Stimulated activated CD4-positive, alpha-beta T cell treated with anti-CD3 and anti-CD28 coated beads, Interleukin-1b, Interleukin-23, amount 100 ng/mL, for 1 hour (primary cell): ENCODE measurements at places on chromosomes 5 and 9.

- no peak for DNase-seq
Measured at GRCh38 chr9:127950513-127951289, 13.0 kb upstream of the DPM2 start.

DNA sequence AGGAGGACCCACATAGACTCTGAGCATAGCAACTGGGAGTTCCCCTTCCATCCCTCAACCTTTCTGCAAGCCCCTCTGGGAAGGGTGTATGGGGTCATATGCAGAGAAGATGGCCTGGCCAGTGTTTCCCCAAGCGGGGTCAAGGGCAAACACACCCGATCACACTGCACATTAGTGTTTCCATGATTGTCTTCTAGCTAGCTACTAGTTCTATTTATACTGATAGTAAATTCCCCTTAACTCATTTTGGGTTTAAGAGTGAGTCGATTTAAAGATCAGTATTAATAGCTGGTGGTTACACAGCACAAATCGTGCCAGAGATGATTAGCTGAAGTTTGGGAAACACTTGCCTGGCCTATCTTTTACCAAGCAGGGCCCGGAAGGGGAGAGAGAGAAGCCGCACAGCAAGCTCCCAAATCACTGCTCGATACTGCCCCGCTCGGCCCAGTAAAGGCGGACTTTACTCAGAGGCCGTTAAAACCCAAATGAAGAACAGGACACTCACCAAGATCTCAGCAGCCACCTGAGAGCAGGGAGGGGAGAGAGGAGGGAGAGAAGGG, 29.4 kb upstream of the TNIP1 start:
- no peak for DNase-seq

- no peak for DNase-seq
Measured at GRCh38 chr9:133210609-133211008, 1.6 kb upstream of the OBP2B start.

- no peak for DNase-seq
Measured at GRCh38 chr5:31942546-31942945, 231.6 kb downstream of the GOLPH3 start.

- DNase-seq, result no peak
Measured at GRCh38 chr5:54988817-54989216, 3.4 kb upstream of the ESM1 start.

DNA sequence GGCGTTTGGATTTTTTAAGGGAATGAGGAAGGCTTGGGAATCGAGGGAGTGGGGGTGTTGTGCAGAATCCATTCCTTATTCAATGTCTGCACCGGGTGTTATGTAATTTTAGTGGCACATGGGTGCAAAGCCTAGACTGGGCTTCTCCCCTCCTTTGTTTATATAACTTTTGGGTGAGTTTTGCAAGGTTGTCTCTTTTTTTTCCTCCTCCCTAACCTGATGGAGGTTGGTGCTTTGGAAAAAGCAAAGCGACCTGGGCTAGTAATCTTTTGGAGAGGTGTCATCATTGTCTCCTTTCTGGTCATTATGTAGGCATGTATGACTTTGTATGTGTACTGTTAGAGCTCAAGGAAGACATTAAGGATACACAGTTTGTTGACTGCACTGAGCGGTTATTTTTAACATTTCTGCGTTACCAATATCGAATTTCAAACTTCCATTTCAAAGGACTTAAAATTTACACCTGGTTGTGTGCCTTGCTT, 3.1 kb downstream of the SMARCA2 start:
- DNase-seq, result no peak

DNA sequence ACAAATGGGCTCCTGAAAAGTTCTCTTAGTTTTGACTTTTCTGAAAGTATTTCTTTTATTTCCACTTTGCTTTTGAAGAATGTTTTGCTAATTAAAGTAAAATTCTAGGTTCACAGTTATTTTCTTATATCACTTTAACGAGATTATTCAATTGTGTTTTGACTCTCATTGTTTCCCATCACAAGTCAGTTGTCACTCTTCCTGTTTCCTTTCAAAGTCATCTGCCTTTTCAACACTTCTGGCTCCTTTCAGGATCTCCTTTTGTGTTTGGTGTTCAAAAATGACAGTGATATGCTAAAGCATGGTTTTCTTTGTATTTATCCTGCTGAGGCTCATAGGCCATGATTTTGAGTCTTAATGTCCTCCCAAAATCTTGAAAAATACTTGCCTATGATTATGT, 235.4 kb upstream of the TAS2R1 start:
- DNase-seq, result no peak

DNA sequence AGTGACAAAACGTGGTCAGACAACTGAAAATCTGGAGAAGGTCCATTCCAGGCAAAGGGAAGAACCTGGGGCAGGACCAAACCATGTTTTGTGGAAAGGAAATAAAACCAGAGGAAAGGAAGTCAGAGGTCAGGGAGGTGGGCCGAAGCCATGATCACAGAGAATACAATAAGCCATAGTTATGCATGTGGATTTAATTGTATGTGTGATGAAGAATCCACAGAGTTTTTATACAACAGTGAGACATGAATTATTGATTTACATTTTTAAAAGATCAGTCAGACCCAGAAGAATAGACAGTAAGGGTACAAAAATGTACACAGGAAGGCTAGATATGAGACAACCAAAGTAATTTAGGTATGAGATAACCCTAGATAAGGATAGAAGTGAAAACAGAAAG, 20.8 kb downstream of the TTC33 start:
- no peak for DNase-seq

GRCh38 chr9:137789295-137789895, 88.2 kb upstream of the CACNA1B start:
- no peak for DNase-seq

- DNase-seq, result no peak
Measured at GRCh38 chr5:1525624-1526189, 1.9 kb upstream of the LPCAT1 start.

- DNase-seq, result no peak
Measured at GRCh38 chr5:132190161-132190817, 37.4 kb downstream of the P4HA2 start.

DNA sequence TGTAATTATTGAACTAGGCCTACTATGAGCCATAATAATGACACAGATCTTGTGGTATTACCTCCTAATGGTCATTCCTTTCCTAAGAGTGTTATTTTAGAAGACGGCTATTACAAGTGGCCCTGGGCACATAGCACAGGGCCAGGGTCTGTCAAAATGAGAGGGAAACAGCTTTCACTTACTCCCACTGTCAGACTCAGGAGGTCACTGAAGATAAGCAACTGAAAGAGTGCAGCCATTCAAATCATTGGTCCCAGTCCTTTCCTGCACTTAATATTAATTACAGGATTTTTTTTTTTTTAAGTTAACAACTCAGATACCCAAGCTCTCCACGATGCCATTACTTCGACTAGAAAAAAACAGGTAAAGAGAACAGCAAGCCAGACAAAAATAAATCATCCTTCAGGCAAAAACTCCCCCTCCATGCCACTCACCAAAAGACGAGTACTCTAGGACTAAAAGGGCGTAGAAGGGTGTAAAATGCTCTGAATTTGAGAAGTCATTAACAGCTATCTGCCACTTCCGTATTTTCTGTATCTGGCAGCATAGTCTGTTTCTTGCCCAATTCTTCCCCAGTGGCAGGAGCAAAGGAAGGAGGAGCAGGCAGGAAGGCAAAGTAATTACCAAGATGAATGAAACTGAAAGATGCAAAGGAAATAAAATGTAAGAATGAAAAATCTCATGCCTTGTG, 87.4 kb downstream of the ZNF608 start:
- DNase-seq, result no peak

DNA sequence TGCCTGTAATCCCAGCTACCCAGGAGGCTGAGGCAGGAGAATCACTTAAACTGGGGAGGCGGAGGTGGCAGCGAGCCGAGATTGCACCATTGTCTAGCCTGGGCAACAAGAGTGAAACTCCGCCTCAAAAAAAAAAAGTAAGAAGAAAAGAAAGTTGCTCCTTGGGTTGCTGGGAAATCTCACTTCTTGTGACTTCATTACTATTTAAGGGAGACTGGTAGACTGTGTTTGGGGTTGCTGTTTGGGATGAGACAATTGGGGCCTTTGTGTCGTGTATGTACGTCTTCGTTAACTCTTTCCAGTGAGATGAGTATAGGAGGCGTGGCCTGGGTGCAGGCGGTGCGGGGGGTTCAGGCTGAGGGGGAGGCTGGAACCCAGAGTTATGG, 11.6 kb downstream of the NDST1 start:
- DNase-seq, result no peak

DNA sequence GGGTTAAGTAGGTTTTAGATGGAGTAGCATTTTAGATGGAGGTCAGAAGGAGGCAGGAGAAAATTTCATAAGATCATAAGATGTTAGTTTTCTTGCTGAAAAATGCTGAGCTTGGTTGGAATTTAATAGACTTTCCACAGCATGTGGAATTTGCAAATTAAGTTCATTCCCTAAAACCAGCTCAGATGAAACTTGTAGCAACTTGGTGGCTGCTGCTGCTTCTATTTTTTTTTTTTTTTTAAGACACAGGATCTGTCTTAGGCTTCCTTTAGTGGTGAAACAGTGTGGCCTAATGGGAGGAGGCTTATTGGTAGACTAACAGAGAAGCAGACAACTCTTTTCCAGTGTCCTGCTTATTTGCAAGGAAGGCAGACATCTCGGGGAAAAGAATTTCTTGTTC, 154.5 kb downstream of the AOPEP start:
- no peak for DNase-seq

DNA sequence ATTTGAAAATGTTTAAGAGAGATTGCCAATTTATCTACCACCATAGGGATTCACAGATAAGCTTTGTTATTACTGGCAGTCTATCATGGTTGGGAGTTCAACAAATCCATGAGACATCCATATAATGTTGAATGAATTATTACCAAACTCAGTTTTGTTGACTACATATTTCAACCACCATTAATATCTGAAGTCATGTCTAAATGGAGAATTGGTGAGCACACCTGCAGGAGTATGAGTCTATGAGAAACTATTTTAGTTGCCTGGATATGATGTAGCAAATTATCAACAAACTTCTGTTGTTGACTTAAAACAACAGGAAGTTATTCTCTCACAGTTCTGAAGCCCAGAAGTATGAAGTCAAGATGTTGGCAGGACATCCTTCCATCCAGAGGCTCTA, 126.8 kb upstream of the FBXL7 start:
- no peak for DNase-seq

- peak; percentile 50 for DNase-seq
Measured at GRCh38 chr9:137241490-137242268, 592 bp downstream of the TUBB4B start.

GRCh38 chr9:81002242-81002641, 687.1 kb downstream of the TLE1 start:
- no peak for DNase-seq

DNA sequence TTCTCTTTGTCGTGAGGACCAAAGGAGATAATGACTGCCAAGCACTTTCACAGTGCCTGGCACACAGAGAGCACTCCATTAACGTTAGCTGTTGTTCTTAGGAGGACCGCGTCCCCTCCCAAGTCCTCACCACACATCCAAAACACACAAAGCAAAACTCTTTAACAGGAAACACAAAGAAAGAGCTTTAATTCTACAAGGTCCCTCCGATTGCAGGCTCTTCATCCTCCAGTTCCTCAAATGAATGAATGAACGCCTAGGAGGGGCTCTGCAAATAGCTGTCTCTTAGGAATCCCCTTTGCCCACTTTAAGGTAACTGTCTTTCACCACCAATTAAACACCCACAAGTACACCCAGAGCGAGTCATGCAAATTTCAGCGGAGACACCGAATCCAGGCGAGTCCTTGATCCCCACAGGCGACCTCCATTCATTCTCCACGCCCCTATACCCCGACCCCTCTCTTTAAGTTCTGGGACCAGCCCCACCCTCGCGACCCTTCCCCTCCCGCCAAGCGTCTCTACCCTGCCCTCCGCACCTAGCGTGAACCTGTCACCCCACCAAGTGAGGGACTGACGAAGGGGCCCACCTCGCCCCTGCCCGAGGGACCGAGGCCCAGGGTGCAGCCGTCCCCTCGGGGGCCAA, 644 bp downstream of the TSC1 start:
- DNase-seq, result no peak

DNA sequence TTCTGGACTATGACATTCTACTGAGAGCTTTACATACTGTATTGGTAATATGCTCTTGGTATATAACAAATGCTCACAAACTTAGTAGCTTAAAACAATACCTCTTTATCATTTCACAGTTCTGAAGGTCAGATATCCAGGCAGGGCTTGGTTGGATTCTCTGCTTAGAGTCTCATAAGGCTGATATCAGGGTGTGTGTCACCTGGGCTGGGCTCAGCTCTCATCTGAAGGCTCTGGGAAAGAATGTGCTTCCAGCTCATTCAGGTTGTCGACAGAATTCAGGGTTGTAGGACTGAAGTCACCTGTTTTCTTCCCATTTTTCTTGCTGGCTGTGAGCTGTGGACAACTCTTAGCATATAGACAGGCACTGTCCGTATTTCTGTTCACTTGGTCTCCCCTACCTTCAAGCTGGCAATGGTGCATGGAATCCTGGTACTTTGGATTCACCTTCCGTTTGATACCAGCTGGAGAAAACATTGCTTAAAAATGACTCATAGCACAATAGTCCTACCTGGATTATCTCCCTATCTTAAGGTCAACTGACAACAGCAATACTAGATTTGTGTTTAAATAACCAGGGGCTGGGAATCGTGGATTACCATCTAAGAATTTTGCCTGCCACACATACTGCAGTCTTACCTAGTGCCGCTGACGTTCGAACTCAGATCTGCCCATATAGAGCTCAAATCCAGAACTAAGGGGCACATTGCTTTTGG, 69.2 kb downstream of the RCL1 start:
- no peak for DNase-seq

DNA sequence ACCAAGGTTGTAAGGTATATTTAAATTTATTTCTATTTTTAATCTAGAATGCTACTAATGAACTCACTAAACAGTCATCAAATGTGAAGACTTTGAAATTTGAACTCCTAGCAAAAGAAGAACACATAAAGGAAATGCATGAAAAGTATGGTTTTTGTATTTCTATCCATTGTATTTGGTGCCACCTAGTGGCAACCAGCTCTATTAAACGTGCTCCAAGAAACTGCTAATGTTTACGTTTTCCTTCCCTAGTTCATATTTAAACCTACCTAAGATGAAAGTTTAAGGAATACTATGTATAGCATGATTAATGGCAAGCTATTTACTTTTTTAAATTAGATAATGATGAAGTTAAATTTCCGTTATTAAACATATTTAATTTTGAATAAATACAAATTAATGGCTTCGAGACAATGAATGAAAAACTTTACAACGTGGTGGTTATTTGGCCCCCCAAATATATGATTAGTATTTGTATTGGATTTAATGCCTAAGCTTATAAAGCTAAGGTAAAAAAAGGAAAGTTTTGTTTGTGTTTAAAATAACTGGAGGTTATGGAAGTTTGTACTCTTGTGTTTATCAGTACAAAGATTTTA, 115.9 kb upstream of the SH3GL2 start:
- DNase-seq, result no peak

DNA sequence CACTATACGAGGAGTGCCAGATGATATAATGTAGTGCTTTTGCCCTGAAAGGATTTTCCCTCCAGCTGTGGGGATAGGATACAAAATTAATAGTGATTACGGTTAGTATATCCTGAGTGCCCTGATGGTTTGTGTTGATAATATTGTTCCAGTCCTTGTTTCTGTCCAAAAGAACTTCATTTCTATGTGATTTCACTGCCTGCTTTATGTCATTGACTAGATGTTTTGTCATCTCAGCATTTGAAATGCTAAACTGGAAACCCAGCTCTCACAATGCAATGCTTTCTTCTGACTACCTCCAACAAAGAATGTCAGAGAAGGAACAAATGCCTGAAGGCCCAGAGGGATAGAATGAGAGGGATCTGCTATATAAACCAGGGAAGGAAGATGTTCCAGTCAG, 177.8 kb downstream of the NIPBL start:
- no peak for DNase-seq
